Articular chondrocyte of knee joint (primary cell): ENCODE measurements at places on chromosomes 7 and 10. TPM values are rescaled to one million over a fixed set of nuclear protein-coding genes. Genes with fewer than 3 reads are reported as not detected.

Gene CCNY
- 54.6 and 57.0 TPM in 2 replicates for total RNA-seq

Gene LRRC17
- 1.4 and 1.6 TPM in 2 replicates for total RNA-seq

Gene SEC61G
- total RNA-seq, result 416 and 641 TPM in 2 replicates

Gene HPS6
- 20.3 and 27.2 TPM in 2 replicates for total RNA-seq

Gene PRLHR
- not detected in 2 replicates for total RNA-seq

Gene HMX3
- total RNA-seq, result 0.11 TPM in 1 of 2 replicates, not detected in the other
